ENCODE measurements at places on chromosomes 3 and 15. TPM values are rescaled to one million over a fixed set of nuclear protein-coding genes. Genes with fewer than 3 reads are reported as not detected.

- DNase-seq: peak; percentile 29
Measured at GRCh38 chr3:52606373-52607085, 70.1 kb downstream of the UQCC5 start.

Gene CHSY1
- total RNA-seq: 41.5 TPM

- no peak for DNase-seq
Measured at GRCh38 chr3:56069766-56070165, 398.5 kb downstream of the ERC2 start.

- peak; percentile 34 for DNase-seq
Measured at GRCh38 chr3:127151992-127152650, 40.8 kb upstream of the PRR23E start.

GRCh38 chr3:37324131-37324530 lies 149.7 kb upstream of the LRRFIP2 start:
- no peak for DNase-seq

- DNase-seq: no peak
Measured at GRCh38 chr3:168653255-168653654, 557.5 kb upstream of the GOLIM4 start.

Gene IMPG2
- total RNA-seq: under 0.01 TPM

- peak; percentile 68 for DNase-seq
Measured at GRCh38 chr15:72182673-72183072, 14.9 kb downstream of the GRAMD2A start.

Gene FGD5
- 5.3 TPM for total RNA-seq

DNA sequence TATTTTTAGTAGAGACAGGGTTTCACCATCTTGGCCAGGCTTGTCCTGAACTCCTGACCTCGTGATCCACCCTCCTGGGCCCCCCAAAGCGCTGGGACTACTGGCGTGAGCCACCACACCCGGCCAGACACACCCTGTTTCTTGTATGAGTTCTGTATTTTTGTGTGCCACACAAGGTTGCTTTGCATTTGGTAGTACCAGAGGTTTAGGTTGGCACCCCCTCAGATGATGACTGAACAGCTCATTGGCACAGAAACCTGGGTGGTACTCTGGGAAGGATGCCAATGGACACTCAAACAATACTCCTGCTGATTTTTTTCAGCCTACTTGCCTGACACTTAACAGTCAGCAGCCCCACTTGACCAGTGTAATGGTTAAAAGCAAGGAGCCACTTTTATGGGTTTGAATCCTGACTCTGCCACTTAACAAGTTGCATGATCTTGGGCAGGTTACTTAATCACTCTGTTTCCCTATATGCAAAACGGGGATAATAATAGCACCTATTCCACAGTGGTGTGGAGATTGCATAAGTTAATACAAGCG lies 39.2 kb upstream of the BCL2A1 start:
- DNase-seq: peak; percentile 72

Gene CHST2
- 20.7 TPM for total RNA-seq

DNA sequence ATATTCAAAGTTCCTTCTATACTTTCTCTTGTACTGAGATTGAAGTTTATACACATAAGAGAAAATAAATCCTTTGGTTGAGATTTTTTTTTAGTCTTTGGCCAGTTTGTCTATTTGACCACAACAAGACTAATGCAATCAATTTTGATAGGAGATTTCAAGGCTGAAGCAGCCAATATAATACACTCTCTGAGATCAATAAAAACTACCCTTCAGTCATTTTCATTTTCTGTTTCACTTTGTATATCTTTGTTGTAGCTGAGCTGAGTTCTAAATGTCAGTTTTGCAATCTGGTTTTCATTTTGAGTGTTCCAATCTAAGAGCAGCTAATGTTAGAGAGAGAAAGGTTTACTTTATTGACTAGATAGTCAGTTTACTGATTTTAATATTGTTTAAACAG lies 623.8 kb upstream of the ROBO1 start:
- no peak for DNase-seq

GRCh38 chr15:99412082-99412481 lies 153.7 kb upstream of the MEF2A start:
- no peak for DNase-seq

- DNase-seq: no peak
Measured at GRCh38 chr15:31901501-31901900, 128.8 kb upstream of the CHRNA7 start.

Measured in RPMI7951 (cell line).